Activated T-helper 2 cell treated with anti-CD3 and anti-CD28 coated beads, Interferon-gamma antibody, Interleukin-2, Interleukin-4, amounts not matched to agents 10 μg/mL and 5 μg/mL and 100 μg/mL, durations not matched to agents 14 hours and 24 hours and 36 hours (primary cell): ENCODE measurements at places on chromosomes 2 and 18. TPM values are rescaled to one million over a fixed set of nuclear protein-coding genes. Genes with fewer than 3 reads are reported as not detected.
A peak's percentile ranks its signal among the peaks of the same experiment; 100 is the strongest.

UCN gene
- 0.94 and 1.3 TPM in 2 replicates for total RNA-seq

SAG gene
- 0.05 TPM in 1 of 2 replicates, not detected in the other for total RNA-seq

USP40 gene
- 9.5 and 11.0 TPM in 2 replicates for total RNA-seq

GNLY gene
- 21.9 and 23.5 TPM in 2 replicates for total RNA-seq

DNA sequence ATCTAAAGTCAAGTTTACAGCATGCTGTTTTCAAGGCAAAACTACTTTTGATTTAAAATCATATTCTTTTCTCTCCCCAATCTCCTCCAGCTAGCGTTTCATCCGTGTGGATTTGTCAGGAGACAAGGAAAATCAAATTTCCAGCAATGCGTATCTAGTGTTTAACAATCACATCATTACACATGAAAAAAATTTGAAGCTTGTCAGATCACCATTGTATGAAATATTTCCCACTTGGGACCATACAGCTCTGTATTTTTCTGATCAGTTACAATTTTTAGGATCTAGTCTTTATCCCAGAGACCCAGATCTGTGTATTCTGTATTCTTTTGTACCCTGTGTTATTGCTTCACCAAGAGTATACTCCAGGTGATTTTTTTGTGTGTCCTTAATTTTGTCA, 28.6 kb upstream of the CYP1B1 start:
- no peak overlapping the region for H3K27ac ChIP-seq
- peaks cover 25% of the 10 kb centered on the region for H3K27me3 ChIP-seq
- H3K4me3 ChIP-seq, result no peak overlapping the region
- H3K36me3 ChIP-seq, result peaks cover 9% of the 10 kb centered on the region
- H3K4me1 ChIP-seq, result peaks cover 36% of the 10 kb centered on the region
- no peak for DNase-seq

DNA sequence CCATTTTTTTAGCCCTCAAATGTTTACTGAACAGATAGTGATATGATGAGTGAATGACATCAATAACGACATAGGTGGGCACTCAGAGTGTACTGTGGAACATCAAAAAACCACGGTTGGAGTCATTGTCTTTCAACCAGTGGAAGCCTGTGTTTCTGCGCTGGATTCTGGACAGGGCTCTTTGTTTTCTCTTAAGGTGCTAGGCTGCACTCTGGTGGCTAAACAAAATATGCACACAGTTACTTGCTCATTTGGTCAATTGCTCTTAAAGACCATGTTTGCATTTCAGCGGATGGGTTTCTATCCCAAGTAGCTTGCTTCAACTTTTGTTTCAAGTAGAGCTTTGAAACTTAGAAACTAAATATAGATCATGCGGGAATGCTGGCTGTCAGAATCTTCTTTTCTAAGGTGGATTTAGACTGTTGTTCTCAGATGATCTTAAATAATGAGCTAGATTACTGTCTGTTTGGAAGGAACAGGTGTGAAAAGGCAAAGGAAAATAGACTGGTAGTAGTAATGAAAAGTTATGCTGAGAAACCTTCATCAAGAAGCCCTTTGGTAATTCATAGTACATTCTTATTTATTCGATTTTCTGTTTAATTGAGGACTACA, 48.5 kb upstream of the LYPD6B start:
- H3K4me3 ChIP-seq, result no peak overlapping the region
- H3K27me3 ChIP-seq, result no peaks in the 10 kb centered on the region
- peak; percentile 26 for DNase-seq
- no peaks in the 10 kb centered on the region for H3K36me3 ChIP-seq
- H3K27ac ChIP-seq, result no peak overlapping the region

- peaks cover 5% of the 10 kb centered on the region for H3K27me3 ChIP-seq
- peak overlapping the region; percentile 93 for H3K27ac ChIP-seq
- peaks cover 56% of the 10 kb centered on the region for H3K36me3 ChIP-seq
- DNase-seq, result no peak
Measured at GRCh38 chr2:101002562-101003277, 631 bp downstream of the RPL31 start.

GRCh38 chr2:120486441-120486840, 140.5 kb downstream of the INHBB start:
- H3K4me1 ChIP-seq, result no peaks in the 10 kb centered on the region
- no peak overlapping the region for H3K27ac ChIP-seq
- H3K4me3 ChIP-seq, result no peak overlapping the region
- H3K27me3 ChIP-seq, result no peaks in the 10 kb centered on the region
- DNase-seq, result no peak
